ENCODE measurements at places on chromosomes 3 and 15.

DNA sequence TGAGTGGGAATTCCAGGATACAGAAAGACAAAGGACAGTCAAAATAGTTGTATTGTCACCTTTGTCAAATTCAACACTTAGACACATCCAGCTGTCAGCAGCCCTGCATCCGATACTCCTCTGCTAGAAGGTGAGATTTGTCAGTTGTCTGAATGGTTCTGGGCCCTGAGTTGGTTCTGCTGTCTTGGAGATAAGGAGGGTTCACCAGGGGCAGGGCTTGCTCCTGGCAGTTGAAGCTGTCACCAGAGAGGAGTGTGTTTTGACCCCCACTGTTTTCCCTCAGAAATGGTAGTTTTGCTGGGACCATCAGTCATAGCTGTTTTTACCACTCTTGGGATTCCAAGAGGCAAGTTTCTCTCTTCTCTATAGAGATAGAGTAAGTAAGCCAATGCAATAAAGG, 3.2 kb upstream of the KY start:
- DNase-seq: no peak

DNA sequence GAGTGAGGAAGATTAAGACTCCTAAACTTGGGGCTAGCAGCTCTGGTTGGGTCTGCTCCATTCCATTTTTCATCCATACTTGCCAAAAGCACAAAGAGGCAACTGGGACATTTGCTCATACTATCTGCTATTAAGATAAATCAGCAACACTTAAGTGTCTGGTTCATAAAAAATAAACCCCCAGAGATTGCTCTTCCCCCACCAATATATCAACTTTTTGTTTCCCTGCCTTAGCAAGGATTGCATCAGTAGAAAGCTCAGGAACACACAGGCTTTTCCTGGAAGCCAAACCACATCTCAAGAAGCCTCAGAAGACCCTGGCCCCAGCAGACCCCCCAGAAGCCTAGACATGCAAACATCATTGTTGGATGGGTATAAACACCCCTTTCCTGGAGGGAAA, 232.4 kb upstream of the WNT5A start:
- DNase-seq: no peak

DNA sequence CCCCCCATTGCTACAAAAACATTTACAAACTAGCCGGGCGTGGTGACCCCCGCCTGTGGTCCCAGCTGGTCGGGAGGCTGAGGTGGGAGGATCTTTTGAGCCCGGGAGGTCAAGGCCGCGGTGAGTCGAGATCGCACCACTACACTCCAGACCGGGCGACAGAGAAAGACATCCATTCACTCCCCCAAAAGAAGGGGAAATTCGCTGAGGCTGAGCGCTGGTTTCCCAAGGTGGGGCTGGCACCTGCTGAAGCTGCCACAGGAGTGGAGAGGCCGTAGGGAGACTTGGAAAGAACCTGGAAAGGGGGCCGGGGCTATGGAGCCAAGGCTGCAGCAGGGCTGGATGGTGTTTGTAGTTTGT, 732 bp upstream of the CRTC3 start:
- DNase-seq: no peak

- DNase-seq: no peak
Observed at GRCh38 chr15:58298879-58299850, 132.6 kb upstream of the LIPC start.

GRCh38 chr3:30577788-30578187, 28.6 kb upstream of the TGFBR2 start:
- DNase-seq: no peak

DNA sequence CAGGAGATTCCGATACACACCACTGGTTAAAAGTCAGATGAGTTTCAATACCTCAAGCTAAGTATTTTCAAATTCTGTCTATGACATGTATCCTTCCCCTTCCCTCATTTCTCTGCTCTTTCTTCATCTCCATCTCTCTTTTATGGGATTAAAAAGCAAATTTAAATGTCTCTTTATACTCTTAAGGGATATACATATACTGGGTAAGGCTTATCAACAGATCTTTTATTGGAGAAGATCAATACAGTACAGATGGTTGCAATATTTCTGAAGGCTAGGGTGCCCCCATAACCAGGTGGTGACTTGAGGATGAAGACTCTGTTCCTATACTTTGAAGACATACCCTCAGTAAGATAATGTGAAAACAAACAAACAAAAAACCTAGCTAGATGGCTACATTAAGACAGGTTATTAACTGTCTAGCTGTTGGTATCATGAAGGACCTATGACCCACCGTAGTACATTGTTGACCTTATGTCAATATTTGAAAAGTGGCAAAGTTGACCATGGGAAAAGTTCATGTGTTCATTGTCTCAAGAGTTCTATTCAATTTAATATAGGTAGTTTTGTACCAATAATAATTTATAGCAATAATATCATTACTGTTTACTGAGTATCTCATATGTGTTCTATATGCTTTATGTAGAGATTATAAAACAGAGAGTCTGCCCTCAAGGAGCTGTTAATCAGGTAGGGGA, 319.8 kb downstream of the LPP start:
- DNase-seq: no peak

GRCh38 chr3:155076888-155077287, 3.2 kb upstream of the MME start:
- DNase-seq: no peak

- no peak for DNase-seq
Observed at GRCh38 chr15:67685008-67685599, 140.2 kb upstream of the SKOR1 start.

Measured in left ventricle myocardium inferior (tissue), 1 donor.